ENCODE measurements at places on chromosomes 12 and 14.
A peak's percentile ranks its signal among the peaks of the same experiment; 100 is the strongest.

GRCh38 chr12:16504200-16504599, 101.8 kb downstream of the LMO3 start:
- DNase-seq = no peak

GRCh38 chr14:61185534-61185933, 95.6 kb downstream of the TMEM30B start:
- DNase-seq = no peak

- no peak for DNase-seq
Measured at GRCh38 chr12:62516927-62517326, 50.3 kb downstream of the MON2 start.

GRCh38 chr12:85996280-85996679, 122.2 kb downstream of the NTS start:
- no peak for DNase-seq

DNA sequence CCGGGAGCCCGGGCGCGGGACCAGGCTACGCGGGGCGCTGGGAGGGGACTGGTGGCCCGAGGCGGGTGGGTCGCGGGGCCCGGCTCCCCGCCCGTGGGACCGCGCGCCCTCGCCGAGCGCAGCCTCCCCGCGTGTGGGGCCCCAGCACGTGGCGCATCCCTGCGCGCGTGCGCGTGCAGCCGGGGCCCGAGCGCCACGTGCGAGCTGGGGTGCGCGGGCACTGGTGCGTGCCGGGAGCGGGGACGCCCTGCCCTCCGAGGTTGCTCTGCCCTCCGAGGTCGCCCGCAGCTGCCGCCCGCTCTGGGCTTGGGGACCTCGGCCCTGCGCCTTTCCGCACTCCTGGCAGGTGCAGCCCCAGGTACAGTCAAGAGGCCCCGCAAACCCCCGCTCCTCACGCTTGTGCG, 365 bp upstream of the CCDC88C start:
- DNase-seq = peak; percentile 57

GRCh38 chr14:76089575-76089974, 62.1 kb upstream of the GPATCH2L start:
- DNase-seq = no peak

- no peak for DNase-seq
Measured at GRCh38 chr12:62692884-62693283, 226.3 kb downstream of the MON2 start.

- no peak for DNase-seq
Measured at GRCh38 chr14:81415781-81416180, 15.7 kb upstream of the STON2 start.

GRCh38 chr12:122421187-122421820, 1.2 kb downstream of the CLIP1 start:
- DNase-seq = no peak
